ENCODE measurements at places on chromosomes 2 and 18.
A peak's percentile ranks its signal among the peaks of the same experiment; 100 is the strongest.

GRCh38 chr2:203928849-203929248 lies 7.7 kb upstream of the ICOS start:
- no peak for DNase-seq

DNA sequence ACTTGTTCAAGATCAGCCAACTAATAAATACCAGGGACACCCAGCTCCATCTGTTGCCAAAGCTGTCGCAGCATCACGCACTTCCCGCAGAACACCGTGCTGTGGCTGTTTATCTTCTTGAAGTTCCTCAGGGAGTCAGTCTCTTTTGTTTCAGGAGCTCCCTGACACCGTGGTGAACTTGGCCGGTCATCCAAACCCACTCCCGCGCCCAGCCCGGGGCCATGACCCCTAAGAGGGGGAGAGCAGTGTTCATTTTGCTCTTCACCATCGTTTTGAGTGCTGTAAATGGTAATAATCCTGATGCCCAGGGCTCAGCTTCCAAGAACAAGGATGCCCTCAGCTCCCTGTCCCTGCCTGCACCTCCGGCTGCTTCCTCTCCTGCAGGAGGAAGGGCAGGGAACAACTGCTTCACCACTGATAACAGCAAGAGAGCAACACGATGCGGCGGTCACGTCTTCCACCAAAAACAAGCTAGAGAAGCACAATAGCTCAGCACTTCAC lies 131.4 kb downstream of the SEPTIN10 start:
- no peak for DNase-seq

DNA sequence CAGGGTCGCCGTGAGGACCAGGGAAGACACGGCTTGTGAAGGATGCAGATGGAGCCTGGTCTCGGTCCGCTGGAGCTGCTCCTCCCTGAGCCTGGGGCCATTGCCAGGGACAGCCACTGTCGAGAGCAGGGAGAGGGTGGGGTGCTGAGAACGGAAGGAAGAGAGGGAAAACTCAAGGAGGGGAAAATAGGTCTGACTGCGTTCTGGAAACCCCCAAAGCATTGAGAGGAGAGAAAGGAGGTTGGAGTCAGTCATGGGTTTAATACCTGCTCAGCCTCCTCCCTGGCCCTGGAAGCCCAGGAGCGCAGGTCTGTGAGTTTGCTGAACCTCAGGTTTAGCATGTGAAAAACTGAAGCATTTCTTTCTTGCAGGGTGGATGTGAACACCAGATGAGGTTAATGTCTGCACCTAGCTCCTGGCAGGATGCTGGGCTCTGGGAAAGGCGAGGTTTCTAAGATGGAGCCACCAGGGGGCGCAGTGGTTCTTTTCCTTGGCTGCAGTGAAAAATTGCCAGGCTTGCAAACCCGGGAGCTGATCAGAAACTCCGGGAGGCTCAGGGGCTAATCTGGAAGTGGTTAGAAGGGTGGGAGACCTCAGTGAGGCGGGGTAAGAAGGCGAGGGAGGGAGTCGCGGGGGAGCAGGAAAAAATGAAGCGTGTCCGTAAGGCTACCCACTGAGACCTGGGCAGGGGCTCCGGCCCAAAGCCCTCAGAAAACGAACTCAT lies 33.6 kb upstream of the RNF149 start:
- peak; percentile 73 for DNase-seq

DNA sequence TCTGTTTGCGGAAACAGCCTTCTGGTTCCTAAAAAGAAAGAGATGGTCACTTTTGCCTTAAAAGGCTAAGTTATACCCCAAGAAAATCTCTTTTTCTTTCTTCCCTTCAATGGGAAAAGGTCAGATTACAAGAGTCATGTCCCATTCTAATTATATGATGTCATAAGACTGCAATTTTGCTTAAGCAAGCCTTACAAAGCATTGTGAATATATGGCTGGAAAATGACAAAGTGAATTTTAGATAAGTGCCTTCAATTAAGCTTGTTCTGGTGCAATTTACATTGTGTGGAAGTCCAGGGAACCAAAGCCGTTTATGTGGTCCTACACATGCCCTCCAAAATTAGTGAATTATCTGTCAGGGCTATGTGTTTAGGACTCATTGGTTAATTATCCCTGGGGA lies 7.6 kb upstream of the BMP10 start:
- no peak for DNase-seq

- DNase-seq, result no peak
Observed at GRCh38 chr2:175540421-175540820, 358.9 kb upstream of the ATP5MC3 start.

GRCh38 chr2:120367649-120368048 lies 21.7 kb downstream of the INHBB start:
- no peak for DNase-seq

- DNase-seq, result no peak
Observed at GRCh38 chr2:48699348-48699930, 56.1 kb downstream of the LHCGR start.

DNA sequence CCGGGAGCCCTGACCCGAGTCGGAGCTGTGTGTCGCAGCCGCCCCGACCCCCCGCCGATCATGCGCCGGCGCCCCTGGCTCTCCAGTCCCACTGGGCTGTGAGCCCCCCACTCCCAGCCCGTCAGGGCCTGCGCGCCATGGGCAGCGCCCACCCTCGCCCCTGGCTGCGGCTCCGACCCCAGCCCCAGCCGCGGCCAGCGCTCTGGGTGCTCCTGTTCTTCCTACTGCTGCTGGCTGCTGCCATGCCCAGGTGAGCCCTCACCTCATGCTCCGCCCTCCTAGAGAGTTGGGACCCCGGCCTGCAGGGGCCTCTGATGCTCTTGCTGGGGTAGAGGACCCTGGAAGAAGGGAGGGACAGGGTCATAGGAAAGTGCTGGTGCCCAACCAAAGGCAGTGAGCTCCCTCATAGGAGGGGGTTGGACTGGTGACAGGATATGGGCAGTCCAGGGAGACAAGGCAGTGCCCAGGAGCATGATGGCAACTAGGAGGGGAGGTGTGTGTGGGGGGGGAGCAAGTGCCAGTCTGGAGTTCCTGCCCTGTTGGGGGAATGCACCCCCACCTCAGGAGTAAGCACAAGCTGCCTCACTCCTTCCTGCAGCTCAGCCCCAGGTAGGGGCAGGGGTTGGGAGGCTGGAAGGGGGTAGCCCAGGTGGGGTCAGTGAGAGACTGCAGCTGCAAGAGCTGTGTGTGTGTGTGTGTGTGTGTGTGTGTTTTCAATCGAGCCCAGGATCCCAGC lies 375 bp downstream of the WNT10A start:
- DNase-seq, result no peak

GRCh38 chr18:6607343-6607742 lies 122.2 kb upstream of the ARHGAP28 start:
- DNase-seq, result no peak

- no peak for DNase-seq
Observed at GRCh38 chr2:22196806-22197205, 1073.0 kb downstream of the TDRD15 start.
